Stimulated activated CD4-positive, alpha-beta T cell treated with anti-CD3 and anti-CD28 coated beads, Interleukin-1b, Interleukin-23, amount 100 ng/mL, for 48 hours (primary cell): ENCODE measurements at places on chromosomes 6 and 20.

DNA sequence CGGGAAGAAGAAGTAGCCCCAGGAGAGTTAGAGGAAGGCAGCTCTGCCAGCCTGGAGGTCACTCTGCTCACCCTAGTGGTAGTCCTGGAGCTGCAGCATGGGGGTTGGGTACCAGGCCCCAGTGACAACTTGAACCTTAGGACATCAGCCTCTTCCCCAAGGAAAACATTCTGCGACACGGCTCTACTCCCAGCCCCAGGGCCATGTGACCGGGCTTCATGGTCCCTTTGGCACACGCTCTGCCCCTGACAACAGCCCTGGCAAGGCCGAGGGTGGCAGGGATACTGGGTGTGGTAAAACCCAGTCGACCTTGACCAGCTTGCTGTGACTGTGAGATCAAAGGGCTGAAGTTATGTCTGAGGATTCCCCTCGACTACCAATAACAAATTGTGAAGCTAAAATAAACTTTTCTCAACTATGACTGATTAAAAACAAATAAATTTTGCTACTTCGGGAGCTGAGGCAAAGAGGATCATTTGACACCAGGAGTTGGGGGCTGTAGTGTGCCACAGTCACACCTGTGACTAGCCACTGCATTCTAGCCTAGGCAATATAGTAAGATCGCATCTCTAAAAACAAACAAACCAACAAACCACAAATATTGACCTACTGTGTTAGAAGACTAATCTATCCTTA, 24.4 kb upstream of the ARID1B start:
- DNase-seq: no peak

GRCh38 chr6:106381223-106381622, 20.7 kb downstream of the CRYBG1 start:
- DNase-seq: no peak

DNA sequence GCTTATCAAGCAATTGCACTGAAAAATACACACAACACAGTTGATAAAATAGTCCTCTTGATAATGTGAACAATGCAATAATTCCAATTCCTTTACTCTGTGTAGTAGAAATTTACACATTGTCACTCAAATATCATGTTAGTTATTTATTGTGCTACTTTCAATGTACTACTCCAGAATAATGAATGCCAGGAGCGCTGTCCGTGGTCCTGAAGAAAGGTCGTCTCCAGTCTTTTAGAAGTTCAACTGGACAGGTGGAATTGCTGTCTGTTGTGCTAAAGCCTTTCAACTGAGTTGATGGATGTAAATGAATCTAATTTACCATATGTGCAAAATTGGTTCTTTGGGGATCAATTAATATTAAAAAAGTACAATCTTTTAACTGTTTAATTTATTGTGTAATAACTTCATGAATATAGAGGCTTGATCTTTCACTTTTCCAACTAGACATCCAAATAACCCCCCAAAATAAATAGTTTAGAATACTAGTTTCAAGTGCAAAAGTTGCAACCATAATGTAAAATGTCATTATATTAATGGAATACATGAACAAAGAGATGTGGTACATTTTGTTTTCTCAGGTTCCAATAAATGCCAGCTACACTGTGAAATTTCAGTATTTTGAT, 3.2 kb downstream of the GRIK2 start:
- no peak for DNase-seq

GRCh38 chr20:62725596-62726268, 17.1 kb downstream of the NTSR1 start:
- no peak for DNase-seq

DNA sequence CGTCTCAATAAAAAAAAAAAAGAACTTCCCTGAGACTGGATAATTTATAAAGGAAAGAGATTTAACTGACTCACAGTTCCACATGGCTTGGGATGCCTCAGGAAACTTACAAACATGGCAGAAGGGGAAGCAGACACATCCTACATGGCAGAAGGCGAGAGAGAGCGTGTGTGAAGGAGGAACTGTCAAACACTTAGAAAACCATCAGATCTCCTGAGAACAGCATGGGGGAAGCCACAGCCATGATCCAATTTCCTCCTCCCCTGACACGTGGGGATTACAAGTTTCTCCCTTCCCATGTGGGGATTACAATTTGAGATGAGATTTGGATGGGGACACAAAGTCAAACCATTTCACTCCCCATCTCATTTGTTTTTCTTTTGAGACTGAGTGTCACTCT, 46.6 kb upstream of the TFAP2C start:
- no peak for DNase-seq

- DNase-seq: no peak
Measured at GRCh38 chr20:63846128-63846771, 15.0 kb upstream of the ABHD16B start.

- DNase-seq: no peak
Measured at GRCh38 chr6:15623276-15624116, 39.3 kb downstream of the DTNBP1 start.

GRCh38 chr6:85353012-85353411, 96.9 kb upstream of the NT5E start:
- DNase-seq: no peak

GRCh38 chr6:111553580-111553979, 52.1 kb downstream of the TRAF3IP2 start:
- no peak for DNase-seq

DNA sequence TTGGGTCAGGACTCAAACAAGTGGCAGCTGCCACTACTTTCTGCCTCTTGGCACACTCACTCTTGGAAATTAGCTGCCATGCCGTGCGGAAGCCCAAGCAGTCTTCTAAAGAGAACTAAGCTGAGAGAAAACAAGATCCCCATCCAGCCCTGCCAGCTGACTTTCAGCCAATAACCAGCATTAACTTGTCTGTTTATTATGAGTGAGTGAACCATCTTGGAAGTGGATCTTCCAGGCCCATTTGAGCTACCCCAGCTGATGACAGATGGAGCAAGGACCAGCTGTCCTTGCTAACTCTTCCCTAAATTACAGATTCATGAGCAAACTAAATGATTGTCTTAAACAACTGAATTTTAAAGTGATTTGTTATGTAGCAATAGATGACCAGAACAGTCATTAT, 73.9 kb upstream of the RBM24 start:
- no peak for DNase-seq

- no peak for DNase-seq
Measured at GRCh38 chr6:137309078-137309762, 90.0 kb upstream of the IFNGR1 start.

GRCh38 chr6:80151635-80152034, 45.2 kb downstream of the BCKDHB start:
- no peak for DNase-seq

DNA sequence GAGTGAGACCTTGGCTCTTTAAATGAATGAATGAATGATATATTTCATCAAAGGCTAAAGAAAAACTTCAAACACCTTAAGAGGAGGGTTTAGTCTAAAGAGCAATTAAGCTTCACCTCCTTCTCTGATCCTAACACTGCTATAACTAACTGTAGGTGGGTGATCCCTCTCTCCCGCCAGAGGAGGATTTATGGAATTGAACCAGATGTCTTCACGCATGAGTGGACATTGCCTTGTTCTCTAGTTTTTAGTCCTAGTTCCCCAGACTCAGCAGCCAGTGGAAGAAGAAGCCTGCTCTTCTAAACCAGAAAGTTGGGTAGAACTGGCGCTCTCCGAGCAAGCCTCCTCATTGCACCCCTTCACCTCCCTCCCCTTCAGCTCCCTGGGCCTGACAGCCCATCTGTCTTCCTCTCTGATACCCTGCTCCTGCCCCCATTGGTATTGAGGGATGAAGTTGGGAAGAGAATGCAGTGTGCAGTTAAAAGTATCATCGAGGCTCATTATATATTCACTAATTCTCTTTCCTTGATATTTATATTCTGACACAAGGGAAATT, 142.7 kb downstream of the ARID1B start:
- no peak for DNase-seq

DNA sequence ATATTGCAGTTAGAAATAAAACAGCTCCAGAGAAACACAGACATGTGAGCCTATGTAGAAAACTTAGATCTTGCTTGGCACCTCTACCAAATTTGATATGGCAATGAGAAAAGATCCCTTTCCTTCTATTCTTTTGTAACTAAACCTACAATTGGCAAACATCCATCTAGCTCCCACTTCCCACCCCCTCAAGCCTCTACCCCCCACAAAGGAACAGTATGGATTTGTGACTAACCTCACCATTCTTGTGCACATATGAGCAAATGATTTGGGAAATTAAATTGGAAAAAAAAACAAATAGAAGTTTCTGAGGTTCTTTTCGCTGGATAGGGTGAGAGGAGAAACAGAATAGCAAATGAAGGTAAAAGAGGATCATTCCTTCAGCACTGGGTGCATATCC, 85.8 kb upstream of the TIAM2 start:
- DNase-seq: no peak
